ENCODE measurements at places on chromosomes 2 and 18. TPM values are rescaled to one million over a fixed set of nuclear protein-coding genes. Genes with fewer than 3 reads are reported as not detected.

DNA sequence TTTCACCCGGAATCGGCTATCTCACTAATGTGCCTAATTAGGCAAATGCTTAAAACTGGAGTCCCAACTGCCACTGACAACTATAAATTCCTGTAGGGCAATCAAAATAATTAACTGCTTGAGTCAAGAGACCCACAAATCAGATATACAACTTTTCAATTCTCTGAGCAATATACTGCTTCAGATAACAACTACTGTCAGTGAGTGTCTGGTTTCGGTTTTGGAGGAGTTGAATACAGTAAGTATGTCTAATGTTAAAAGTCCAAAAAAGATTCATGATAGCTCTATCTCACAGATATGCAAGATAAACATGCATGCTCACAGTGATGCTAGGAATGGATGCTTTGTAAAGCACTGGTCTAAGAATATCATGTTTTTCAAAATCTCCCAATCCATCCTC is 283.3 kb downstream of the NRXN1 start:
- no peak for DNase-seq

- no peak for DNase-seq
These were observed 133.8 kb upstream of the TWIST2 start for GRCh38 chr2:238714038-238714528.

DNA sequence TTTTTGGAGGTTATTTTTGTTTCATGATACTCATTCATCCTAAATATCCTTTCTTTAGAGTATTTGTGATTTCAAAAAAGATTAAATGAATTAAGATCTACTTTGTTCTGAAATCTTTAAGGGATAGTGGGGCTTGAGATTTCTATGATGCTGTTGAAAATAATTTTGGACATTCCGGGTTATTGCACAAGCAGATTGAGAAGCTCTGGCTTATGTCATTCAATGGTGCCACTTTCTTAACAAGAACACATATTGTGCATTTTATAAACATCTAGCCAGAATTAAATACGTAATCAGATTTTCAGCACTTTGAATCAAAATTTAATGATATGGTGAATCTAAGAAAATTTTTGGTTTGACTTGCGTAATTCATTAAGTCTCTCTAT is 207.7 kb upstream of the COL3A1 start:
- no peak for DNase-seq

- peak; percentile 29 for DNase-seq
These were observed 5.3 kb downstream of the KLF11 start for GRCh38 chr2:10048501-10049171.

DNA sequence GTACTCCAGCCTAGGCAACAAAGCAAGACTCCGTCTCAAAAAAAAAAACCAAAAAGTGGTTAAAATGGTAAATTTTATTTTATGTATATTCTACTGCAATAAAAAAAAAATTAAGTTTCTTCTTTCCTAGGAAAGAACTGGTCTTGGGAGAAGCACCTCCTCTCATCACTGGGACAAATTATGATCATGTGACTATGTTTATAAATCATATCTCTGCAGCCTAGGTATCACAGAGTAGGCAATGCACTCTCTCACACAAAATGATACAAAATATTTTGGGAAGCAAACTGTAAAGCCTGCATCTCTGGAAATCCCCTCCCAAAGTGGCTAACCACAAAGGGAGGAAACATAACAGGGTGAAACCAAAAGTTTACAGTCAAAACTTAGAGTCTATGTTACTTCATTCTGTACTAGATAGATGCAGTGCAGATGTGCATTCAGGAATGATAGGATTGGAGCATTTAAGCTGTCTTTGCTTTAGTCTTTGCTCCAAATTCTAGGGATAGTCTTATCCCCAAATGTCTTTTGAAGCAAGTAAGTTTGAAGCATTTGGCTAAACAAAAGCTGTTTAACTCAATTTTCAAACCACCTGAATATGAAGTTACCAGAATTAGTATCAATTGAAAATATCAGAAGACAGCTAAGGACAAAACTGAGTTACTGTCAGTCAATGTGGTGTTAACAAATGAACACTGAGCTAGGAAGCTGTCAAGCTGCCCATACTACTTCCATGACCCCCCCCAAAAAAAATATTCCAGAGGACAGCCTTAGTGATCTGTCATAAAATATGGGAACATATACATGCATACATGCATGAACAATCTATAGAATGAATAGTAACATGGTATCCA is 21.1 kb upstream of the MALT1 start:
- DNase-seq, result no peak

GRCh38 chr2:85254540-85255300 is 73.1 kb downstream of the TGOLN2 start:
- no peak for DNase-seq

EVX2 gene
- not detected for total RNA-seq

DNA sequence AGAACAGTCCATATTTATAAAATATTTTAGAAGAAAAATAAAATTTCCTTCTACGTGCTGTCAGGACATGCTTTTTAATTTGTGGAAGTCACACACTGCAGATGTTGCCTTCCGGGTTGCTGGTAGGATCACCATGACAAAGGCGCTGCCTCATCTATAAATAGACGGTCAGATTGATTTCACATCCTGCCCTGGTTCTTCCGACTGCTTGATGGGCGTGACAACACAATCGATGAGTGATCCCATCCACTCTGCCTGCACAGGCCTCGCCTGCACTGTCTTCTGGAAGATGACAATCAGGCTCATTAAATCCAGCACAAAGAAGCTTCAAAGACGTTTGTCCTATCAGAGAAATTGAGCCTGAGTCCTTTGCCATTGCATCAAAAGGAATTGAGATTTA is 318.9 kb upstream of the TRIB2 start:
- DNase-seq, result no peak

REG1A gene
- total RNA-seq, result not detected

DNA sequence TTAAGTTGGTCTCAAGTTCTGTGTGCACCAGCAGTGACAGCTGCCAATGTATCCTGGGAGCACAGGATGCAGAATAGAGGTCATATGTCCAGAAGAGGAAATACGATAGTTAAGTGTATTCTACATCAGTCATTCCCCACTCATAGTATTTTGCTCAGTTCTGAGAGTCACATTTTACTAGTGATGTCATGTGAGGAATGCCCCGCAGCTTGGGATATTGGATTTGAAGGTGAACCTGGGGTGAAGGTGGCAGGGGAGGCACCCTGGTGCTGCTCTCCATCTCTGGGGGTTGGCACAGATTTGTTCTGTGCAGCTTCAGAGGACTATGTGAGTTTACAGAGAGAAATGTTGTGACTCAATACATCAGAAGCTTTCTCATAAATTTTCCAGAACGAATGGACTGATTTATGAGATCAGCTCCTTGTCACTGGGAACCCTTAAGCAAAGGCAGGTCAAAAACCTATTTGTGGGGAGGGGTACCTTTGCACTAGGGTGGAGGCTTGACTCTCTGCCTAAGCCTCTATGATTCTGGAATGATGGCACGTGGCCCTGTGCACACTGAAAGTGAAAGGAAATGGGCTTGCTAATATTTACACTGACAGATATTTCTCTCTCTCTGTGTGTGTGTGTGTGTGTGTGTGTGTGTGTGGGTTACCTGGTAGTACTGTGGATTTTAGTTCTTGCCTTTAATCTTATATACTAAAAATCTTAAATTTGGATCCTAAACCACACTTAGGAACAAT is 95.9 kb downstream of the NEB start:
- no peak for DNase-seq

GRCh38 chr2:120539937-120540718 is 194.2 kb downstream of the INHBB start:
- no peak for DNase-seq

- no peak for DNase-seq
These were observed 113.1 kb upstream of the SRD5A2 start for GRCh38 chr2:31693882-31694281.

GRCh38 chr2:204541637-204542036 is 3.6 kb upstream of the PARD3B start:
- no peak for DNase-seq

DNA sequence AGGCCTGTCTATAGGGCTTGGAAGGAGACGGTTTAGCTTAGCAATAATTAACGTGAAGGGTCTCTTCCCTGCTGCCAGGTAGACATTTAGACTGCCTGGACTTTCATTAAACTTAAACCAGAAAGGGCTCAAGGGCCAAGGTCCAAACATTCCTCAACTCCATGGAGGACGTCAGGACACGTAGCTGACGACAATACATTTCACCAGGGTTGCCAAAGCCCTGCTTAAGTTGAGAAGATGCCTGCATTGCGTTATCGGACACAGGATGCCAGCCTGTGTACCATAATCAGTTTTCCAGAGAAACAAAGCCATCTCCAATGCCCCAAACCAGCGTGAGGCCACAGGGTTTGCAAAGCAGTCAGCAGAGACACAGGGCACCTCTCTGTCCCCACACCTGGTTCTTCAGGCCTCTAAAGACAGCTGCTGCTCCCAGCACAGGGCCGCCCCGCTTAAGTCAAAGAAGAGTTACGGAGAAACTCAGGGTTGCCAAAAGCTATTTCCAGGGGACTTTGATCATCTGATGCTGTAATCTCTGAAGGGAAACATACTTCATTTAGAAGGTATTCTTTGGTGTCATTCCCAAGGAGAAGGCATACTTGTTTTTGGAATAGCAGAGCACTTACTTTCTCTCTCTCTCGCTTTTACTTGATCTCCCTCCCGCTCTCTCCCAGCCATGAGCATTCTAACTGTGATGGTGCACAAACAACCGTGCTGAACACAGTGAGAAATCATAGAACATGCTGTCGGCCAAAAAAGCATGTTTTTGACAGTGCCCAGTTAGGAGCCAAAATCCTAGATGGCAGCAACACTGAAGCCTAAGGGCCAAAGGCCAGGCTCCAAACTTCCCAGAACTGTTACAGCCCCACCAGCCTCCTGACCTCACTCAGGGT is 46.0 kb downstream of the TTC32 start:
- DNase-seq, result no peak

GRCh38 chr2:45494275-45494977 is 116.6 kb downstream of the SRBD1 start:
- no peak for DNase-seq

BMP10 gene
- not detected for total RNA-seq

DNA sequence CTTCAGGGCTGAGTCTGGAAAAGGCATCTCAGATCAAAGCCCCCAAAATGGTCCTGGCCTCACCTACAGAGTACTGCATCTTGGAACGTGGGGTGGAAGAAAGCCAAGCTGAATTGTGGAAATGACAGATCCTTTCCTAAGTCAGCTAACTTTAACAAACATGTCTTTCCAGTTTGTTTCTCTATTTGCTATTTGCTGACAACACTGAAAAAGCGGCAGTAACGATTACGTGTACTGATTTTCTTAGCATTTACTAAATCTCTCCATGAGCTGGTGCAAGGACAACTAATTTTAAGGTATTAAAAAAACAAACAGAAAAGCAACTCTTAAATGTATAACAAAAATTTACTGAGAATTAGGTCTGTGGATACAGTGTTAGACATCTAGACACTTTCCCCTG is 1.1 kb downstream of the HIBCH start:
- no peak for DNase-seq

- no peak for DNase-seq
These were observed 195.4 kb downstream of the ZEB2 start for GRCh38 chr2:144324446-144325045.

DNA sequence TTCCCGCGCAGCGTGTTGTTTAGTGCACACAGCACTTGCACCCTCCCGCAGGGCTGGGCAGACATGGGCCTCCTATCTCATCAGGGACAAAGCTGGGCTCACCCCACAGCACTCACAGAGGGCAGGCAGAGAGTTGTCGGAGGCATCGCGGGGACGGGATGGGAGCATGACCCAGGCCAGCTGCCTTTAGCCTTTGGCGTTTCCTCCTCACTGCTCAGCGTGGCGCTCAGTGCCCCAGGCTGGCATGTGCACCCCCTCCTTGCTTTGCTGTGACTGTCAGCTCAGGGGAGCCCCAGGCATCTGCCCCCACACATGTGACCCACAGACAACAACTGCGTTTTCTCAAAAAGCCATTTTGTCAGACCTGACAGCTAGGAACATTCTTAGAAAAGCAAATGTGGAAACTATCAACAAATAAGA is 101.1 kb downstream of the RNF144A start:
- DNase-seq, result no peak

GRCh38 chr2:127153691-127154158 is 46.8 kb upstream of the BIN1 start:
- DNase-seq, result no peak

RIT2 gene
- total RNA-seq, result not detected

GRCh38 chr2:46171996-46172546 is 125.1 kb upstream of the EPAS1 start:
- no peak for DNase-seq

POTEF gene
- not detected for total RNA-seq

SRD5A2 gene
- not detected for total RNA-seq

LRRTM1 gene
- not detected for total RNA-seq

GRCh38 chr18:13658436-13659204 is 67.7 kb downstream of the FAM210A start:
- no peak for DNase-seq

QPCT gene
- 3.1 TPM for total RNA-seq

- DNase-seq, result no peak
These were observed 47.8 kb upstream of the AGAP1 start for GRCh38 chr2:235446082-235446481.

DNA sequence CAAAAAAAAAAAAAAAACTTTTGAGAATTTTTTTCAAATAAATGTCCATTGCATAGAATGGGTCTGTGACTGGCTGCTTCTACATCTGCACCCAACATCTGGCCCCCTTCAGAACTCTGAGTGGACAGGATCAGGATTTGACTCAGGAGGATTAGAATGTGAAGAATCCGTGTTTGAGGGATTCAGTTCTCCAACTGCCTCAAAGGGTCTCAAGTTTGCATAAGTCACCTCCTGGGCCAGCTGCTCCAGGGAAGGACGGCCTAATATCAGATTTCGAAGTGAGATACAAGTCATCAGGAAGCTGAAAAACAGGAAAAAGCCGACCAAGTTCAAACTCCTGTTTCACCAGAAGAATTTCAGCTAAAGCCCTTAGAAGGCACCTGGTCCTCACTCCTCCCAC is 10.9 kb downstream of the MAT2A start:
- DNase-seq, result no peak

GRCh38 chr18:31061945-31062344 is 19.4 kb upstream of the DSC3 start:
- DNase-seq, result no peak

DNA sequence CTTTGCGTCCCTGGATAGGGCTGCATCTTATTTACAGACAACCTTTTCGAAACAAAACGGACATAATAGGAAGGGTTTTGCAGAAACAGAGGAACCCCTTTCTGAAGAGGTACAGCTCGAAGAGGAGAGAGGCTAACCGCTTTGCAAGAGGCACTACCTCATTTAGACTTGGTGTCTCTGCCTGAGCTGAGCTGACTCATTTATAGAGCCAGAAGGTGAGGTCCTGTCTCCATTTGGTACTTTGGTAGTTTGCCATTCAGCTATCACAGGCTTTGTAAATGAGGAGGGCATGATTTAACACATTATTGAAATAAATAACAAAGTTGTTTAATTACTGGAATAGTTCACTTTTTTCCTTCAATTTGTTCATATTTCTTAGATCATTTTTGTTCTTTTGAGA is 2.2 kb upstream of the NXPH2 start:
- no peak for DNase-seq

SFT2D3 gene
- total RNA-seq, result 12.4 TPM

UGT1A8 gene
- total RNA-seq, result not detected

Measured in T-cell (primary cell).